ENCODE measurements at places on chromosomes 4 and X. TPM values are rescaled to one million over a fixed set of nuclear protein-coding genes. Genes with fewer than 3 reads are reported as not detected.

TMEM154 gene
- 0.90 TPM for total RNA-seq

DNA sequence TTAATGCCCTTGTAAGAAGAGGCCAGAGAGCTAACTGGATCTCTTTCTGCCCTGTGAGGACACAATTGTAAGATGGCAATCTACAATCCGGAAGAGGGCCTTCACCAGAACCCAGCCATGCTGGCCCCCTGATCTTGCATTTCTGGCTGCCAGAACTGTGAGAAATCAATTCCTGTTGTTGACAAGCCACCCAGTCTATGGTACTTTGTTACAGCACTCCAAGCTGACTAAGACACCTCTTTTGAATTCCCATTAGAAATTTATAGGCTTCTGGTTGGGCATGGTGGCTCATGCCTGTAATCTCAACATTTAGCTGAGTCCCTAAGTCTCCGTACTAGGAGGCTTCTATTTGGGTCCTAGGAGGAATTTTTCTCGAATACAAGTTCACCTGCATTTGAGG is 48.8 kb upstream of the RELL1 start:
- no peak for DNase-seq

MYOZ2 gene
- 0.30 TPM for total RNA-seq

BEX1 gene
- not detected for total RNA-seq

GRCh38 chrX:48071064-48071985 is at the start of gene ZNF630:
Gene ZNF630, minus strand, starts transcription at chrX:48071640. Its CDS starts 4,754 bp downstream, at chrX:48066886.
- peak; percentile 50 for DNase-seq

- no peak for DNase-seq
Observed at GRCh38 chrX:20144491-20144890, 2.9 kb upstream of the EIF1AX start.

GRCh38 chrX:88828011-88828410 is 81.0 kb downstream of the CPXCR1 start:
- DNase-seq, result no peak

- DNase-seq, result no peak
Observed at GRCh38 chr4:166956484-166956883, 277.8 kb downstream of the SPOCK3 start.

DNA sequence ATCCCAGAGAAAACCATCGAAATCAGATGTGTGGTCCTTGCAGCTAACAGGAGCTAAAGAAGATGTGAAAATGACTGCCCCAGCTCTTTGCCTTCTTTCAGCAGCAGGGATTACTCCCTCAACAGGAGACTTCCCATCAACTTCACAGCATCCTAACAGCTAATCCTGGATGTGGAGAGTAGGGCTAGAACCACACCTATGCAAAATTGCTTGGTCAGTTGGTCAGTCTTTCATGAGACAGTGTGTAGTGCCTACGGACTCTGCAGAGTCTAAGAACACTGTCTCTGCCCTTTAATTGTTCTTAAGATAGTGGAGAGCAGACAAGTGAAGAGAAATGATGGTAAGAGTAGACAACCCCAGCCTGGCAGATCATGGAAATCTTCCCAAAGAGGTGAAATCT is 133.5 kb downstream of the COL4A6 start:
- no peak for DNase-seq
